H54 (cell line): ENCODE measurements at places on chromosomes 11 and 22.

GRCh38 chr11:44333271-44334218, 23.6 kb upstream of the ALX4 start:
- no peak for DNase-seq

DNA sequence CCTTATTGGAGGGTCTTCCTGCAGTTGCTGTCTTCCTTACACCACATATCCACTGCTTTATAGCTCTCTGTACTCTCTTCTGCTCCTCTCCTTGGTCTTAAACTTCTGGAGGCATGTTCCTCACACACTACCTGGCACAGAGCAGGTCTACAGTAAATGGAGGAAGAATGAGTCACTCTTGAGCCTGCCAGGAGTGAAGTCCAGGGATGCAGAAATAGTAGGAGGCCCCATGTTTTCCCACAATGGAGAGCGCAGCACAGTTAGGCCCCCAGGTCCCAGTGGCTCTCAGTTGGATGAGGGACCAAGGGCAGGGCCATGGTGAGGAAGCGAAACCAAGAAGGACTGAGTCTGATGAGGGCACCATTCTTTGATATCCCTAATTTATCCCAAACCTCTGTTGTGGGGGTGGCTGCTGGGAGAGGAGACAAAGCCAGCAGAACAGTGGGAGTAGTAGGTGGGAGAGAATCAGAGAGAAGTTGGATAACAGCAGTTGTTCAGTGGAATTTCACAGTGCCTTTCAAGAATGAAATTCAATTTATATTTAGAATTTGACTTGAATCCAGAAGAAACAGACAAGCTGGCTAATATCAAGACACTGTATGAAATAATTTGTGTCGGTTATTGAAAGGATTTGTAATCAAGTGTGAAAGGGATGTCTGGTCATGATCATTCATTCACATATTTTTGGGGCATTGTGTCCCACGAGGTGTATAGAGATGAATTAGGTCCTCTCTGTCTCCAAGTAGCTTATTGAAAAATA, 187.8 kb downstream of the HIPK3 start:
- DNase-seq: no peak

DNA sequence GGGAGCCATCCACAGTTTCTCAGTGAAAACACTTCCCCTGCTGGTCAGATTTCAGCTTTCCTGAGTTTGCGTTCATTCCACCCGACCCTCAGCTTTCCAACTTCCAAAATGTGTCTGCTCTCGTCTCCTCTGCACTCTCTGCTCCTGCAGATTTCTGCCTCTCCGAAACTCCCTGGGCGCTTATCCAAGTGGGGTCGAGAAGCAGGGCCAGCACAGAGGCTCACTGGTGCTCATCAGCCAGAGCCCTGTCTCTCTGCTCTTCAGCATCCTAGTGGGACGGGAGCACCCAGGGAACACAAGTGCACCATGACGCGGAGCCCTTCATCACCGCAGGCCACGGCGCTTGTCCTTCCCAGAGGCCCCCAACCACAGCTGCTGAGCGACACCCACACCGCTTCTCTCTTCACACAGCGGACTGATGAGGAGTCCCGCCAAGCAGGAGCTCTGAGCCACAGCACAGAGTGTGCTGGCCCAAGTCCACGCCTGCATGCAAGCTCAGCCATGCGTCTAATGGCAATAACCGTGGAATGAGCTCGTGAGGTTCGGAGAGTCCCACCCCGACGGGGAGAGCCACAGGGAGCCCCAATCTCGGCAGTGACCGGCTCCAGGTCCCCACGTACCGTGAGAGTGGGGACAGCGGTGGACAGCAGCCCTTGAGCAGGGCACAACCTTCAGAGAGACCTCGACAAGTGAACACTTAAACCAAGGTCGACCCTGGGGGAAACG, 27.9 kb upstream of the MOB2 start:
- no peak for DNase-seq

- no peak for DNase-seq
Observed at GRCh38 chr11:125625225-125625629, 264 bp downstream of the CHEK1 start.

DNA sequence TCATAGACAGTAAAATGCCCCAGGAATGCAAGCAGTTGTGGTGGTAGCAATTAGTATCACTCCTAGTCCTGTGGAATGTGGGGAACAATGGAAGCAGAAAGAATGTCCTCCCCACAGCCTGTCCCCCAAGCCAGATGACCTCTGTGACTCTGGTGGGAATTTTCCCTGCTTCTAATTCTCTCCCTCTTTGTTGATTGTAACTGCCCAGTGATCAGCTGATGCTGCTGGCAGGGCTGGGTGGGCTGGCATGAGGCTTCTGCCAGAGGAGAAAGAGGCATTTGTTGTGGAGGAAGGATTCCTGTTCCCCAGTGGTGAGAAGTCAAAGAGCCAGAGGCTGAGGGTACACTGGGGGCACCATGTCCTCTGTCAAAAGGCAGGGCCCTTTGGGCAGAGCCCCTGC, 116.7 kb upstream of the NCAM1 start:
- DNase-seq: no peak

- DNase-seq: no peak
Observed at GRCh38 chr22:17964643-17965042, 59.7 kb downstream of the MICAL3 start.
